ENCODE measurements at places on chromosomes 4 and X. TPM values are rescaled to one million over a fixed set of nuclear protein-coding genes. Genes with fewer than 3 reads are reported as not detected.

The STPG2 gene
- 0.05 TPM for total RNA-seq

The SHROOM2 gene
- total RNA-seq = 7.8 TPM

The KIF4A gene
- total RNA-seq = 2.3 TPM

The P2RY4 gene
- 0.11 TPM for total RNA-seq

The CXorf49 gene
- not detected for total RNA-seq

The PDE6B gene
- 4.5 TPM for total RNA-seq

The CFAP97 gene
- total RNA-seq = 32.9 TPM

The DCAF8L2 gene
- total RNA-seq = 0.24 TPM

The FBXL5 gene
- 56.0 TPM for total RNA-seq

The RBM41 gene
- total RNA-seq = 15.0 TPM

The GYG2 gene
- total RNA-seq = 13.0 TPM

The HMGN5 gene
- total RNA-seq = 1.5 TPM

The CITED1 gene
- total RNA-seq = 23.4 TPM

The NXF2B gene
- total RNA-seq = not detected

The BEX2 gene
- total RNA-seq = 53.7 TPM

The RPA4 gene
- 0.13 TPM for total RNA-seq

The HMX1 gene
- 0.76 TPM for total RNA-seq

The QRFPR gene
- total RNA-seq = 0.21 TPM

The LIMCH1 gene
- 48.8 TPM for total RNA-seq

The ASIC5 gene
- total RNA-seq = not detected

The STOX2 gene
- 0.65 TPM for total RNA-seq

The SORCS2 gene
- 11.7 TPM for total RNA-seq

The CXCL9 gene
- total RNA-seq = 0.13 TPM

The CXCL1 gene
- total RNA-seq = 0.63 TPM

The MAGED4 gene
- total RNA-seq = 80.6 TPM

The MEPE gene
- 0.43 TPM for total RNA-seq

The EDA gene
- 2.0 TPM for total RNA-seq

The BTK gene
- 1.2 TPM for total RNA-seq

The LRPAP1 gene
- 95.6 TPM for total RNA-seq

Measured in motor neuron (in vitro differentiated cells).